ENCODE measurements at places on chromosomes 7 and 10. TPM values are rescaled to one million over a fixed set of nuclear protein-coding genes. Genes with fewer than 3 reads are reported as not detected.

SCART1 gene
- total RNA-seq: 2.0 TPM

CHAT gene
- total RNA-seq: not detected

CCDC71L gene
- total RNA-seq: 31.0 TPM

TFR2 gene
- total RNA-seq: 0.93 TPM

IQUB gene
- under 0.01 TPM for total RNA-seq

EBLN1 gene
- not detected for total RNA-seq

PHF14 gene
- total RNA-seq: 18.9 TPM

ENKUR gene
- total RNA-seq: not detected

HOXA10 gene
- total RNA-seq: under 0.01 TPM

DYDC1 gene
- not detected for total RNA-seq

ZNF117 gene
- 4.4 TPM for total RNA-seq

RET gene
- 0.33 TPM for total RNA-seq

DNAJC30 gene
- total RNA-seq: 3.1 TPM

GRM3 gene
- total RNA-seq: not detected

ZFYVE27 gene
- total RNA-seq: 36.0 TPM

ST8SIA6 gene
- total RNA-seq: 41.3 TPM

ACSM6 gene
- total RNA-seq: not detected

PNLIPRP1 gene
- total RNA-seq: not detected

CPN1 gene
- 5.2 TPM for total RNA-seq

MRLN gene
- not detected for total RNA-seq

C10orf105 gene
- total RNA-seq: not detected

PVRIG gene
- total RNA-seq: not detected

INHBA gene
- total RNA-seq: 1.1 TPM

CLDN4 gene
- not detected for total RNA-seq

GRID2IP gene
- not detected for total RNA-seq

TRIM73 gene
- 0.31 TPM for total RNA-seq

INSYN2A gene
- not detected for total RNA-seq

CRPPA gene
- 2.5 TPM for total RNA-seq

SORCS1 gene
- total RNA-seq: 1.7 TPM

INMT gene
- total RNA-seq: not detected

OR2A5 gene
- total RNA-seq: not detected

IMPDH1 gene
- total RNA-seq: 53.8 TPM

DMBT1 gene
- total RNA-seq: not detected

BHLHA15 gene
- not detected for total RNA-seq

TYW1B gene
- 4.5 TPM for total RNA-seq

PSD gene
- total RNA-seq: 0.73 TPM

NAT16 gene
- not detected for total RNA-seq

NME8 gene
- not detected for total RNA-seq

FAM25G gene
- not detected for total RNA-seq

GALNT17 gene
- total RNA-seq: not detected

SPDYE9 gene
- total RNA-seq: not detected

CCAR1 gene
- 42.0 TPM for total RNA-seq

HEPACAM2 gene
- total RNA-seq: not detected

GPC2 gene
- total RNA-seq: 4.5 TPM

STEAP2 gene
- 1.4 TPM for total RNA-seq

PTPRN2 gene
- total RNA-seq: not detected

ADARB2 gene
- total RNA-seq: 0.36 TPM

NSUN6 gene
- total RNA-seq: 8.0 TPM

SNCG gene
- total RNA-seq: not detected
